ENCODE measurements at places on chromosomes 3 and 15.

GRCh38 chr15:69181424-69181823 lies 21.0 kb downstream of the GLCE start:
- no peak for DNase-seq

GRCh38 chr3:64342940-64343688 lies 117.8 kb upstream of the PRICKLE2 start:
- DNase-seq: no peak

DNA sequence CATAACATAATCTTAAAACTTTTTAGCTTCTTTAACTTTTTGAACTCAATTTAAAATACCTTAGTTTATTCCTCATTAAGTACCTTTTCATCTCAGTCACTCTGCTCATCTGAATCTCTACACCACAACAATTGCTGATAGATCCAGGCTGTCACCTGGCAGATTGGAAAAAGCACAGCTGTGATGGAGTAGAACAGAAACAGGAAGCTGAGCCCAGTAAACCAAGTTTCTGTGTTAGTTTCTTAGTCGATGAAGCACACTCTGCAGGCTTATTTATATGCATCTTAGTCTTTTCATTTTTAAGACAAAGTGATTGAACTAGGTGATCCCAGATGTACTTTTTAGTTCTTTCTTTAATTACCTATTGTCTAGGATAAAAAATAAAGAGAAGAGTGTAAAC lies 1398.0 kb upstream of the ALCAM start:
- DNase-seq: no peak

DNA sequence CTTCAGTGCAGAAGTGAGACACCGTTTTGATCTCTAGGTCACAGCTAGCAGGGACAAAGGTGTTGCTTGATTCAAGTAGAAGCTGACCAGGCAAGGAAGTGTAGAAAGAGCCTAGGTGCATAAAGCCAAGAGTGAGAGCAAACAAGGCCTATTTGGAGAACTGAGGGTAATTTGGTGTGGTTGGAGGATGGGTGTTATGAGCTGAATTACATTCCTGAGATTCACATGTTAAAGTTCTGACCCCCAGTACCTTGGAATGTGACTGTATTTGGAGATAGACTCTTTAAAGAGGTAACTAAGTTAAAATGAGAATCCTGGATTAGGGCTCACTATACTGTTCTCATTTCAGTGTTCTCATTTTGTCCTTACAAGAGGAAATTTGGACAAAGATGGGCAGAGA lies 191.3 kb downstream of the ZMAT3 start:
- DNase-seq: no peak

GRCh38 chr15:47184003-47184907 lies 533.0 kb upstream of the SEMA6D start:
- no peak for DNase-seq

DNA sequence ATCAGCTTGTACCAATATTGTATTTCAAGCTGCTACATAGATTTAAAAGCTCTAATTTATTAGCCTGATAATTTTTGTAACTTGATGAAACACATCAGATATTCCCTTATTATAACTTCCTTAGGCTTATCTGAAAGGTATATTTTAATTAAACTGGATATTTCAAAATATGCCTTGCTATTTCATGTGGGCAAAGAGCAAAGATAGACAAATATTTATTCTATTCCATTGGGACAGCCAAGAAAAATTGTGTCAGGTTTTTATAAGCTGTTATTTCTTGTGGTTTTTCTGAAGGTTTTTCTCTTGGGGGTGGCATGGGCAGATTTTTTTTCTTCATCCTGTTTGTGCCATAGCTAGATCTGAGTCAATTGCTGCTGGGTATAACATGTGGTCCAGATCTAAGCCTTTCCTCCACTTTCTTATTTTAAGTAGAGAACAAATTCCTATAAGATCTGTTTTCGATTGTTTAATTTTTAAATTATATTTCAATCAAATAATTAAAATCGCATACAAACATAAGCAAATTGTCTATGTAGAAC lies 249.5 kb downstream of the NAALADL2 start:
- DNase-seq: no peak

- DNase-seq: no peak
Measured at GRCh38 chr15:62109982-62110851, 43.4 kb downstream of the C2CD4A start.

GRCh38 chr3:47002171-47003055 lies 22.9 kb downstream of the NBEAL2 start:
- no peak for DNase-seq

DNA sequence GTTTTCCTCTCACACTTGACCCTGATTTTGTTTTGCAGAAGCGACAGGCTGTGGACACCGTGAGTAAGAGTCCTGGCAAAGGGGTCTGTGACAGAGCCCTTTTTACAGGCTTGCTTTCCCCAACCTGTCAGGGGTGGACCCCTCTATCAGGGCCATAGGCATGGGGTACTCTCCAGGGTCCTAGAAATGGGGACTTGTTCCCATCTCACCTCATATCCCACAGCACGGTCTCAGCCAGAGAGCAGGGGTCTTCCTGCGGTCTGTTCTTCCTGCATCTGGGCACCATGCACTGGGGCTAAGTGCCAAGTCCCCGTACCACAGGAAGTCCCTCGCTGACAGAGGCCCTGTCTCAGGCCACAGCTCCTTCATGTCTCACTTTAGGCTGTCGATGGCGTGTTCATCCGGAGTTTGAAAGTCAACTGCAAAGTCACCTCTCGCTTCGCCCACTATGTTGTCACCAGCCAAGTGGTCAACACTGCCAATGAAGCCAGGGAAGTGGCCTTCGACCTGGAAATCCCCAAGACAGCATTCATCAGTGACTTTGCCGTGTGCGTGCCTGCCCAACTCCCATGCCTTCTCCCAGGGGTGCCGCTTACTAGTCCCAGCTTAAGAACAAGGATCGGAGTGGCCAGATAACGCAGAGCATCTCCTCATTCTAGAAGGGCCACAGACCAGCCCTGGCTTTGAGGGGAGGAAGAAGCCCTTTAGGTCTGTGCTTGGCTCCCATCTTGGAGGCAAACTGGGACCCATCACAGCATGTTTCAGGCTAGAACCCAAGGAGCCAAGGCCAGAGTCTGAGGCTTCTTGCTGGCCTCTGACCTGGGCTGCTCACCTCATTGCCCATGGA lies 783 bp downstream of the ITIH1 start:
- no peak for DNase-seq

GRCh38 chr3:186454881-186455703 lies 89.1 kb downstream of the CRYGS start:
- no peak for DNase-seq

- DNase-seq: no peak
Measured at GRCh38 chr3:84943379-84943778, 15.4 kb upstream of the CADM2 start.

All from activated CD8-positive, alpha-beta memory T cell treated with anti-CD3 and anti-CD28 coated beads for 1 hour (primary cell).